ENCODE measurements at places on chromosomes 1 and 21. TPM values are rescaled to one million over a fixed set of nuclear protein-coding genes. Genes with fewer than 3 reads are reported as not detected.

GRCh38 chr1:11648732-11649158, 5.5 kb downstream of the FBXO2 start:
- H3K4me3 ChIP-seq = no peak overlapping the region
- H3K36me3 ChIP-seq = no peaks in the 10 kb centered on the region
- no peaks in the 10 kb centered on the region for H3K27me3 ChIP-seq
- H3K4me1 ChIP-seq = peaks cover 25% of the 10 kb centered on the region
- H3K27ac ChIP-seq = no peak overlapping the region

DNA sequence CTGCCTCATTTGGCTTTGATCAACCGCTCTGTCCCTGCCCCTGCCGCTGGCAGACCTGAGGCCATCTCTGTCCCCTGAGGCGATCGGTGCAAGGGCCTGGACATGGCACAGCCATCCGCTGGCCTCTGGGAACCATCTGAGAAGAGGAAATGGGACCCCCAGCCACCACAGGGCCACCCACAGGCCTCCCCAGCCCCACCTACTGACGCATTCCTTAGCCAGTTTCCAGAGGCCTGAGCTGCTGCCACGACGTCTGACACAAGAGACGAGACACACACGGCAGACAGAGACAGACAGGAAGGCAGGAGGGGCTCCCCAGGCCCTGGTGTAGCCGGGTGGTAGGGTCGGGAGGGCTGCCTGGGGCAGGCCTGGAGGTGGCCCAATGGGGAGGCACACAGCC, 37.3 kb upstream of the EDN2 start:
- no peak for DNase-seq
- no peaks in the 10 kb centered on the region for H3K27me3 ChIP-seq
- H3K36me3 ChIP-seq = no peaks in the 10 kb centered on the region
- peaks cover 4% of the 10 kb centered on the region for H3K4me1 ChIP-seq
- H3K4me3 ChIP-seq = no peak overlapping the region

GRCh38 chr1:27153927-27154358, 982 bp downstream of the SLC9A1 start:
- H3K36me3 ChIP-seq = no peaks in the 10 kb centered on the region
- no peaks in the 10 kb centered on the region for H3K27me3 ChIP-seq
- H3K4me1 ChIP-seq = peaks cover 46% of the 10 kb centered on the region

DNA sequence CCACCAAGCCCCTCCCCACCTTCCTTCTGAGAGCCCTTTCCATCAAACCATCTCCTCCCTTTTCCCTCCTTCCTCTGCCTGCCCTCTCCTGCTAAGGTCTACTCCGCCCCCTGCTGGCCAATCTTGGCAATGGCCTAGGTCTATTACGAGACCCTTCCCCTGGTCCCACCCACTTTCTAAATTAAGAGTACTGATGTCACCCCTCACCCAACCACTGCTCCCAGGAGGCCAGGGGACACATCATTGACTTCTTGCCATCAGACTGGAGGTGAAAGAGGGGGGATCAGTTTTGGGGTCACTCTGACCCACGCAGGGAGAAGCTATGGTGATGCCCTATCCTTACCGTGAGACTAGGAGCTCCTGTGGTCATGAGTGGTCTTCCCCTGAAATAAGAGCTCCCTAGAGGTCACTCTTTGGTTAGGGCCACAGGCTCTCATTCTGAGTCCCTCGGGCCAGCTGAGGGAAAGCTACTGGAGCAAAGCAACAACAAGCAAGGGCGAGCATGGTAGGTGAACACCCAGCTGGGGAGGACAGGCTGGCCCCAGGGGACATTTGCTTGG, 34.6 kb upstream of the S100A7 start:
- no peak overlapping the region for H3K27ac ChIP-seq
- no peaks in the 10 kb centered on the region for H3K36me3 ChIP-seq
- H3K27me3 ChIP-seq = peaks cover 34% of the 10 kb centered on the region

TRAPPC3 gene
- total RNA-seq = 69.2 TPM

Measured in natural killer cell treated with Interleukin-12 subunit alpha and Interleukin-12 subunit beta and Interleukin-15 and Interleukin-18, amount 100 ng/mL, for 72 hours (primary cell).